ENCODE measurements at places on chromosomes 4 and X. TPM values are rescaled to one million over a fixed set of nuclear protein-coding genes. Genes with fewer than 3 reads are reported as not detected.

DNA sequence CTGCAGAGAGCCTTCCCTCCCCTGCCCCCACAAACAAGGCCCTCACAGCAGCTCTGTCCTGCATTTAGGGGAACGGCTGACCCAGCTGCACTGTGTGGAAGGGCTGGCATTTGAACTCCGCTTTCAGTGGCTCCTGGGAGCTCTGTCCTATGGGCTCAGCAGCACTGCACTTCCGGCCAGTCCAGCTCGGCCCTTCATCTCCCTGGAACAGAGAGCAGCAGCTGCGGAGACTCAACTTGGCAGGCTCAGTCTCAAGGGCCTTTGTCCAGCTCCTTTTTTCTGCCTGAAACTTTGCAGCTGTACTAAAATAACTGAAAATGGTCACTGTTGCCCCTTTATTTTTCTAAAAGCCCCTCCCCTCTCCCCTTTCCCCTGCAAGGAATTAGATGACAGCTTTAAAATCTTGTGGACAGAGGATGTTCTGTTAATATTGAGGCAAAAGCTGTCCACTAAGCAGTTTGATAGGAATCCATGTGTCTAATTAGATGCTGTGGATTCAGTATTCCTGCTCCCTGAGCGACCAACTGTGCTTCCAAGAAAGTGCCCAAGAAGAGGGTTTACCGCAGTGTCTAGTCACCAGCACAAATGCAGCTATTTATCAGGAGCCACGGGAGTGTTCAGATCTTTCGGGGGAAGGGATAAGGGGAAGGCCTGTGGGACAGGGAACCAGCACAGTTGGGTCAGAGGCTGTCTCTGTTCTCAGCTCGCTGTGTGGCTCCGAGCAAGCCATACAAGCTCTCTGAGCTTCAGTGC is 133.1 kb downstream of the AFAP1 start:
- H3K27ac ChIP-seq, result no peak overlapping the region
- peaks cover 16% of the 10 kb centered on the region for H3K4me1 ChIP-seq
- no peaks in the 10 kb centered on the region for H3K36me3 ChIP-seq
- H3K4me3 ChIP-seq, result no peak overlapping the region

GRCh38 chr4:163132469-163133218 is 34.0 kb downstream of the NAF1 start:
- no peak for DNase-seq
- H3K27me3 ChIP-seq, result no peaks in the 10 kb centered on the region
- peaks cover 5% of the 10 kb centered on the region for H3K36me3 ChIP-seq
- peaks cover 5% of the 10 kb centered on the region for H3K4me1 ChIP-seq

The NAA11 gene
- not detected for total RNA-seq

DNA sequence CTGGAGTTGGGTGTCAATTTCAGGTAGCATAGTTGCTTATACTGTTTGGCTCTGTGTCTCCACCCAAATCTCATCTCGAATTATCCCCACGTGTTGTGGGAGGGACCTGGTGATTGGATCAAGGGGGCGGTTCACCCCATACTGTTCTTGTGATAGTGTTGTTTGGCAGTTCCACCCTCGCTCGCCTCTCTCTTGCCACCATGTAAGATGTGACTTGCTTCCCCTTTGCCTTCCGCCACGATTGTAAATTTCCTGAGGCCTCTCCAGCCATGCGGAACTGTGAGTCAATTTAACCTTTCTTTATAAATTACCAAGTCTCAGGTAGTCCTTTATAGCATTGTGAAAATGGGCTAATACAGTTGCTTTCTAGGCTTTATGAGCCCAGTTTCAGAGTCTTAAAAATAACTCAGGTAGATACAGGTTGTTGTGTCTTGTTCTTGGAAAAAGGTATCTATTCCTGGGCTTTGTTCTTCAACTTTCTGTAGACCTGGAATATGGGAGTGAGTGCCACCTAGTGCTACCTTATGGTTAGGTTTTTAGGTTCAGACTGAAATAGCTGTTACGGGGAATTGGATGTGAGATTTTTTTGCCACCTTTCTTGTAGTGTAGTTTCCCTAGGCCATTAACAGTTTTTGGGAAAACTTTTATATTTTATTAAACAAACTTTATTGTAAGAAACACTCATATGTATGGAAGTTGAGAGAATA is 15.6 kb downstream of the PGK1 start:
- no peak for DNase-seq
- H3K4me1 ChIP-seq, result peaks cover 21% of the 10 kb centered on the region
- H3K27me3 ChIP-seq, result no peaks in the 10 kb centered on the region
- peaks cover 4% of the 10 kb centered on the region for H3K36me3 ChIP-seq
- H3K27ac ChIP-seq, result peak overlapping the region; percentile 4
- no peak overlapping the region for H3K4me3 ChIP-seq

DNA sequence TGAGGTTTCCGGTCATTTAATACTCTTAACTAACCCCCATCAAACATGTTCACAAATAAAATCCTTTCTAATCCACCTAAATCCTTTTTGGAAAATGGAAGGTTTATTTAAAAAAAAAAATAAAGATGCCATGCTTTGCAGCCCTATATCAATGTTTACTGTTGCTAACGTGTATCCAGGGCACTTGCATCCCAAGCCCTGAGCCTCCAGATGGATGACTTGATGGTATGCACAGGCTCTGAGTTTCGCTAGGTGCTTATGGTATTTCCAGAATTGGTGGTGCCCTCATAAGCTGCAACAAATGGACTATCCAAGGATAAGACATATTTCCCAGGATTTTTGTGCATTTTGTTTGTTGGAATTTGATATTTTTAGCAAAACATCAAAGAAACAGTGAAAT is 257.7 kb downstream of the PRDM5 start:
- no peak for DNase-seq
- H3K4me1 ChIP-seq, result no peaks in the 10 kb centered on the region
- H3K4me3 ChIP-seq, result no peak overlapping the region
- H3K36me3 ChIP-seq, result no peaks in the 10 kb centered on the region

The TLR1 gene
- 16.6 TPM for total RNA-seq

GRCh38 chr4:38161208-38162113 is 201.3 kb downstream of the PTTG2 start:
- H3K36me3 ChIP-seq, result peaks cover 3% of the 10 kb centered on the region
- no peak for DNase-seq
- peak overlapping the region; percentile 96 for H3K27ac ChIP-seq
- no peak overlapping the region for H3K4me3 ChIP-seq
- peaks cover 22% of the 10 kb centered on the region for H3K4me1 ChIP-seq

The NR3C2 gene
- 42.5 TPM for total RNA-seq

GRCh38 chr4:159143687-159144086 is 40.8 kb downstream of the RAPGEF2 start:
- no peak for DNase-seq
- H3K4me1 ChIP-seq, result peaks cover 20% of the 10 kb centered on the region
- no peaks in the 10 kb centered on the region for H3K27me3 ChIP-seq

DNA sequence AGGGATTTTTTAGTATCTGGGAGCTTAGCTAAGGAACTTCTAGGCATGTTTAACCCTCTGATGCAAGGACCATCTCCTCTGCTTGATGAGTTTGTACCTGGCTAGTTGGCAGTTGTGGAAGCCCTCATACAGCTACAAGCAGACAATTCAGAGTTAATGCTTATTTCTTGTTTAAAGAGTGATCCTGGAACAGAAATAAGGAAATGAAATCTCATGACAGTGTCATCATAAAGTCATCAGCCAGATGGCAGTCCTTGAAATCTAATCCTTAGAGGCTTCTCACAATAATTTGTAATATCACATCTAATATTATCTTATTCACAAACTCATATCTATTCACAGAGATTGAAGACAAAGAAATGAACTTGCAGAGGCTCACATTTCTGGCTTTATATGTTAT is 581.6 kb upstream of the FTHL17 start:
- DNase-seq, result no peak
- H3K36me3 ChIP-seq, result no peaks in the 10 kb centered on the region
- no peaks in the 10 kb centered on the region for H3K4me1 ChIP-seq
- H3K27me3 ChIP-seq, result no peaks in the 10 kb centered on the region
- H3K27ac ChIP-seq, result no peak overlapping the region

DNA sequence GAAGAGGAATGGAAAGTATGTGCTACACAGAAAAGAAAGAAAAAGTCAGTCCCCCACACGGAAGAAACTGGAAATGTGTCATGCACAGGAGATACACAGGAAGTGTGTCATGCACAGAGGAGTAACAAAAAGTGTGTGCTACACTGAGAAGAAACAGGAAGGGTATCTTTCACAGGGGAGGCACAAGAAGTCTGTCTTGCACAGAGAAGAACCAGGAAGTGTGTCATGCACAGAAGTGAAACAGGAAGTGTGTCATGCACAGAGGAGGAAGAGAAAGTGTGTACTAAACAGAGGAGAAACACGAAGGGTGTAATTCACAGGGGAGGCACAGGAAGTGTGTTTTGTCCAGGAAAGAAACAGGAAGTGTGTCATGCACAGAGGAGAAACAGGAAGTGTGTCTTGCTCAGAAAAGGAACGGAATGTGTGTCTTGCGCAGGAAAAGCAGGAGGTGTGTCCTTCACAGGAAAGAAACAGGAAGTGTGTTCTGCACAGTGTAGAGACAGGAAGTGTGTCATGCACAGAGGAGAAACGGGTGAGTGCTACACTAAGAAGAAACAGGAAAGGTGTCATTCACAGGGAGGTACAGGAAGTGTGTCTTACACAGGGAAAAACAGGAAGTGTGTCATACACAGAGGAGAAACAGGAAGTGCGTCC is 527.2 kb upstream of the PRKX start:
- no peaks in the 10 kb centered on the region for H3K36me3 ChIP-seq
- H3K27ac ChIP-seq, result no peak overlapping the region
- no peak overlapping the region for H3K4me3 ChIP-seq
- DNase-seq, result no peak
- H3K27me3 ChIP-seq, result no peaks in the 10 kb centered on the region
- H3K4me1 ChIP-seq, result no peaks in the 10 kb centered on the region

The CYLC1 gene
- total RNA-seq, result not detected

The MAGEA1 gene
- total RNA-seq, result not detected

GRCh38 chr4:173802662-173803022 is 272.6 kb upstream of the HAND2 start:
- no peak for DNase-seq
- H3K4me3 ChIP-seq, result no peak overlapping the region
- no peak overlapping the region for H3K27ac ChIP-seq
- H3K36me3 ChIP-seq, result no peaks in the 10 kb centered on the region

DNA sequence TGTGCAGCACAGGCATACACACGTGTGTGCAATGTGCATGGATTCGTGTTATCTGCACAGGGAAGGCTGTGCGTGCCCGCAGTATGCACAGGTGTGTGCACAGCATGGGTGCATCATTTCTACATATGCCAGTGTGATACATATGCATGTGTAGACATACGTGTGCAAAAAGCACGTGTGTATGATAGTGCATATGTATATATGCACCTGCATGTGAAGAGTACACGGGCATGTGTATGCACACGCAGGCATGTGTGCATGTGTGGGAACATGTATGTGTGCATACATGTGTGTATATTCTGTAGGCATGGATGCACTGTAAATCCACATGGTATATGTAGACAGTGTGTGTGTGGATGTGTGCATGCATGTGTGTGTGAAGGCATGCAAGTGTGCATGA is 3.9 kb upstream of the ADRA2C start:
- no peaks in the 10 kb centered on the region for H3K36me3 ChIP-seq
- DNase-seq, result no peak
- H3K27ac ChIP-seq, result no peak overlapping the region
- H3K4me3 ChIP-seq, result no peak overlapping the region
- H3K27me3 ChIP-seq, result peaks cover 30% of the 10 kb centered on the region

DNA sequence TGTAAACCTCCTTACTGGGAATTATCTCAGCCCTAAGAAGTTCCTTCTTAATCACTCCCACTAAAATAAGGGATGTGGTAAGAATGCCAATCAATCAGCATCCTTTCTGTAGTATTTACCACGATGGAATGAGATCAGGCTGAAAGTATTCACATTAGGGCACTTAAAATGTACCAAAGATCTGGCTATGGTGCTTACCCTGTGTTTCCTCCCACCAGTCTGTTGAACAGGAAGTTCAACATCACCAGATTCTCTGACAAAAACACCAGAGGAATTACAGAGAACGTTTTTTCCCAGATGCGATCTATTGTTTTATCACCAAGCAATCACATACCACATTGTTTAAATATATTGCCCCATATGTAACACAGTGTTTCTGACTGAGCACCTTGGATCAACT is 2.1 kb upstream of the CLCN3 start:
- no peaks in the 10 kb centered on the region for H3K27me3 ChIP-seq
- peak overlapping the region; percentile 95 for H3K4me3 ChIP-seq
- no peaks in the 10 kb centered on the region for H3K36me3 ChIP-seq

The RNF212 gene
- total RNA-seq, result 2.1 TPM

GRCh38 chrX:35098419-35098818 is 155.8 kb downstream of the FAM47B start:
- no peak overlapping the region for H3K4me3 ChIP-seq
- no peak for DNase-seq
- no peaks in the 10 kb centered on the region for H3K36me3 ChIP-seq
- H3K4me1 ChIP-seq, result no peaks in the 10 kb centered on the region

GRCh38 chrX:11757397-11757718 is 679 bp upstream of the MSL3 start:
- no peaks in the 10 kb centered on the region for H3K27me3 ChIP-seq
- no peak for DNase-seq
- H3K27ac ChIP-seq, result no peak overlapping the region
- peaks cover 3% of the 10 kb centered on the region for H3K36me3 ChIP-seq
- peak overlapping the region; percentile 49 for H3K4me3 ChIP-seq

The ARX gene
- not detected for total RNA-seq

GRCh38 chrX:32370456-32371205 is 840.7 kb downstream of the DMD start:
- no peaks in the 10 kb centered on the region for H3K27me3 ChIP-seq
- H3K36me3 ChIP-seq, result no peaks in the 10 kb centered on the region
- H3K4me1 ChIP-seq, result no peaks in the 10 kb centered on the region
- no peak for DNase-seq
- no peak overlapping the region for H3K27ac ChIP-seq

- no peak overlapping the region for H3K27ac ChIP-seq
- H3K4me1 ChIP-seq, result peaks cover 14% of the 10 kb centered on the region
- peaks cover 13% of the 10 kb centered on the region for H3K36me3 ChIP-seq
- no peaks in the 10 kb centered on the region for H3K27me3 ChIP-seq
Measured at GRCh38 chr4:77036206-77036605, 39.6 kb downstream of the CCNI start.

The RBM47 gene
- 0.91 TPM for total RNA-seq

The ADRA2C gene
- not detected for total RNA-seq

The CHIC1 gene
- total RNA-seq, result 9.2 TPM

DNA sequence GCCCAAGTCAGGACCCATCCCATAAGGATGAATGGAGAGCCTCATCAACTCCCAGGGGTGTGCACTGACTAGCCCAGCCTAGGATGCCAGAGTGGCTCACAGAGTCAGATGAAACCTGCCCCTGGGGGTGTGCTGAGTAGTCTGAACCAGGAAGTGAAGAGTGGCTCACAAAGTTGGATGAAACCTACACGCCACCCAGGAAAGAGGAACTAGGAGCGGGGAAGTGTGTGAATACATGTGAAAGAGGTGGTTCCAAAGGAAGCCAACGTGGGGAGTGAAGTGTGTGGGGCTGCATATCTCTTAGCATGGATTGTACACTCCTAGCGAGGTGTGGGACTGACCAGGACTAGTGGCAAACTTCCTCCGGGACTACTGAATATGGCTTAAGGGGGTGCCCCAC is 902.1 kb upstream of the NDST4 start:
- H3K4me3 ChIP-seq, result no peak overlapping the region
- no peaks in the 10 kb centered on the region for H3K36me3 ChIP-seq
- no peaks in the 10 kb centered on the region for H3K27me3 ChIP-seq
- H3K27ac ChIP-seq, result no peak overlapping the region
- DNase-seq, result no peak
- no peaks in the 10 kb centered on the region for H3K4me1 ChIP-seq

The BRS3 gene
- total RNA-seq, result not detected

- no peaks in the 10 kb centered on the region for H3K36me3 ChIP-seq
- peaks cover 7% of the 10 kb centered on the region for H3K4me1 ChIP-seq
- peaks cover 12% of the 10 kb centered on the region for H3K27me3 ChIP-seq
- H3K27ac ChIP-seq, result peak overlapping the region; percentile 41
- H3K4me3 ChIP-seq, result no peak overlapping the region
- DNase-seq, result no peak
Measured at GRCh38 chr4:110005461-110006056, 92.9 kb downstream of the EGF start.
